Tibial nerve (tissue), 4 donors: ENCODE measurements at places on chromosomes 1 and 21. TPM values are rescaled to one million over a fixed set of nuclear protein-coding genes. Genes with fewer than 3 reads are reported as not detected.

DNA sequence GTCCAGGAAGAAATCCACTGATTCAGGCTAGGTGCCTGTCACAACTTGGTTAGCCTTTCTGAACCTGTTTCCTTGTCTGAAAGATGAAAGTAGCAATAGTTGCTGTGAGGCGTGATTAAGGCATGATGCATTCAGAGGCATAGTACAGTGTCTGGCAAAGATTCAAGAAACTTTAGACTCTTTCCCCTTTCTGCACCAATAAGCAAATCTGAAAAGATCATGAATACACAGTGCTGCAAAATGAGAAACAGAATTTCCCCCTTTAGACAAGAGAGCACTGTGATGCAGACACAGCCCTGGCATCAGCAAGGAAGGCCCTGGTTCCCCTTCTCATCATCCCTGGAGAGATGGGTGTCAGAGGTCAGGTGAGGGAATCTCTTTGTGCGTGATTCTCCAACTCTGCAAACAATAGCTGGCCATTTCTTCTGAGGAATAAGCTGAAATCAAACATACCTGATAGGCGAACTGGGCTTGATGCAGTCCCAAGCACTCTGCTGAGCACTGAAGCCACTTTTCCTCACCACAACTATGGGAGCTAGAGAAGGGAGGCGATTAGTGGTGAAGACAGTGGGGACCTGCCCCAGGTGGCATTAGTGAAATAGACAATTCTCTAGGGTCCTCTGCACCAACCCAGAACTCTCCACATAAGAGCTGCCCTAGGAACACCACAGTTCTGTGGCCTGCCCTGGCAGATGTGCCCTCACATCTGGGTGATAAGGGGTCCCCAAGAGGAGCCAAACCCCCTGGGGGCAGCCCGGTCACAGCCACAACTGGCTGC is 41.7 kb downstream of the ITPKB start:
- no peak for DNase-seq

Gene ELF3
- total RNA-seq, result not detected

Gene FBXO2
- 7.5 TPM for total RNA-seq

GRCh38 chr1:225881959-225882693 is at the start of gene TMEM63A:
TSS of gene TMEM63A (minus strand) at chr1:225882380. CDS start at chr1:225877580, 4,800 bp downstream.
- peak; percentile 86 for DNase-seq

- DNase-seq, result no peak
Measured at GRCh38 chr1:194230351-194231144, 1044.1 kb upstream of the B3GALT2 start.

DNA sequence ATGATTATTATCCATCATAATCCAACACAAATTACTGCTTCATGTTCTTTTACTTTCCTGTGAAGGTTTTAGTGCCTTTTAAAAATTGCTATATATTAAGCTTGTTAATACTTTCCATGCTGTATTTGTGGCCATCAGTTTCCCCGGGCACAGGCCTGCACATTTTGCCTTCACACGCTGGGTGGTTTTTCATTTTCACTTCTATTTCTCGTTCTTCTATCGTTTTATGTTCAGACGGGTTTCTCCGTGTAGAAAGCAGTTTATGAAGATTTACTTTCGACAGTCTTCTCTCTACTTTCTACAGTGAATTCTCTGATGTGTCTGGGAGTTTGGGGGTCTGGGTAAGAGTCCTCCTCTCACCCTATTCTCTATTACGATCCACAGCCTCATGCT is 9.5 kb downstream of the RUNX3 start:
- no peak for DNase-seq

GRCh38 chr21:34046917-34047316 is 26.5 kb upstream of the MRPS6 start:
- no peak for DNase-seq
